ENCODE measurements at places on chromosomes 5 and 9.

DNA sequence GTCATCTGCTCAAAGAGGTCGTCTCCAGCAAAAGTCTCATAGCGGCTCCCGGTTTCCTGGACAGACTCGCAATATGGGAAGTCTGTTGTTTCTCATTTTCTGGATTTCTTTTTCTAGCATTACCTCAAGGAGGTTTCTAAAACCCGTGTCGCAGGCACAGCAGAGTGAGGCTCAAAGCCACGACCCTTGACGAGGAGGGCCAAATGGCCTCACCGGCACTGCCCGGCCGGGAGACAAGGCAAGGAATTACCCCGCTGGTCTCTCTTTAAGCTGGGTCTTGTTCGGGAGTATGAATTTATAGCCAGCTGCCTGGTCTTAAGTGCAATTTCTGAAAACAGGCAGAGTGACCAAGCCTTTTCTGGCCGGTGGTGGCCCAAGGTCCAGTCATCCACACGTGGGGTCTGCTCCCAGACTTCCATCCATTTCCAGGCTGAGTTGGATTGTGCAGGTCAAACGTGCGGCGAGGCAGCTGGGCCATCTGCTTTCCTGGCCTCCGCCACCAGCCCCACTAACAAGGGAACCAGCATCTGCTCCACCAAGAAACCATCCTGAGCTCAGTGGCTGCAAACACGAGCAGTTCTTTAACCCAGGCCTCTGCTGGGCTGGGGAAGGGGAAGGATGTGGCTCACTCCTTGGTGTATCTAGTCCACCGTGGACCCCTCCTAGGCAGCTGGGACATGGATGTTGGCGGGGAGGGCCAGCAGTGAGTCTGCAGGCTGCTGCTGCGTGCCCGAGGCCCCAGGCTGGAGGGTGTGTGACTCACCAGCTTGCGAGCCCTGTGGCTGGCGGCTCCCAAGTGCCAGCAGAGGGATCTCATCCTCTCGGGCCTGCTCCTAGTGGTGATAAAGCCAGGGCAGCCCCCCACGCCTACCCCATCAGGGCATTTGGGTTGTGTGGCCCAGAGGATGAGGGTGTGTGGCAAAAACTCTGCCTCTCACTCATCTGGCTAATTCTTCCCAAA is 55.6 kb upstream of the COL5A1 start:
- no peak for DNase-seq

DNA sequence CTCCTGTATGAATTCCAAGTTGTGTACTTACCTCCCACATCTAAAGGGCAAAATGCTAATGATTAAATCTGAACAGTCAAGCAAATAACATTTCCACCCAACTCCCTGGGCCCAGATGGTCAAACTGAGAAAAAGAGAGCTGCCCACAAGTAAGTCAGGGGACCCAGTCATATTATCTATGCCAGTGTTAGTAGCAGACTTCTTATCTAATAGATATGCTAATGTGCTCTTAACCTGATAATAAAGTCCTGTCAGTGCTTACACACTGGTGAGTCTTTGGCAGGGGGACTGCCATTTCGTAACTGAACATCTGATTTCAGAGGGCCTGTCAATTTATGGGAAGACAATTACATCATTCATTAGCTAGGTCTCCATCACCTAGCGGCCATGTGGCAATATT is 292.3 kb upstream of the WWC1 start:
- DNase-seq, result no peak

DNA sequence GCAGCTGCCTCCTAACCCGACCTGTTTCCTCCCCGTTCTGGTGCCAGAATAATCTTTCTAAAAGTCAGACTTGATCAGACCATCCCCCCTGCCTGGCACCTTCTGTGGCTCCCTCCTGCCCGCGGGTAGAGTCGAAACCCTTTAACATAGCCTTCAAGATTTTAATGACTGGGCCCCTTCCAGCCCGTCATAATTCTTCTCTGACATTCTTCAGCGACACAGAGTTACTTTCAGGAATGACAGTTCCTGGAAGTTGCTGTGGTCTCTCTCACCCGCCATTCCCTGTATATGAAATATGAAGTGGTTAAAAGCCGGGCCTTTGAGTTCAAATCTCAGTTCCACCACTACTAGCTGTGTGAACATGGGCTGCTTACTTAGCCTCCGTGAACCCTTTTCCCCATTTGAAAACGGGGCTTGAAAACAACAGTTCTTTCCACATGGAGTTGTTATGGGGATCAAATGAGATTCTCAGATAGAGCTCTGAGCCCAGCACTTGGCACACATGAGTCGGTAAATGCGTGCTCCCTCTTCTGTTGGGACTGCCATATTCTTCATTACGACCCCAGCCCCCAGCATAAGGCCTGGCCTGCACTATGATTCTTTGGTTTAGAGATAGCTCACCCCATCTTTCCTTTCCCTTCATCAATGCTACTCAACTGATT is 737 bp downstream of the NANS start:
- no peak for DNase-seq

DNA sequence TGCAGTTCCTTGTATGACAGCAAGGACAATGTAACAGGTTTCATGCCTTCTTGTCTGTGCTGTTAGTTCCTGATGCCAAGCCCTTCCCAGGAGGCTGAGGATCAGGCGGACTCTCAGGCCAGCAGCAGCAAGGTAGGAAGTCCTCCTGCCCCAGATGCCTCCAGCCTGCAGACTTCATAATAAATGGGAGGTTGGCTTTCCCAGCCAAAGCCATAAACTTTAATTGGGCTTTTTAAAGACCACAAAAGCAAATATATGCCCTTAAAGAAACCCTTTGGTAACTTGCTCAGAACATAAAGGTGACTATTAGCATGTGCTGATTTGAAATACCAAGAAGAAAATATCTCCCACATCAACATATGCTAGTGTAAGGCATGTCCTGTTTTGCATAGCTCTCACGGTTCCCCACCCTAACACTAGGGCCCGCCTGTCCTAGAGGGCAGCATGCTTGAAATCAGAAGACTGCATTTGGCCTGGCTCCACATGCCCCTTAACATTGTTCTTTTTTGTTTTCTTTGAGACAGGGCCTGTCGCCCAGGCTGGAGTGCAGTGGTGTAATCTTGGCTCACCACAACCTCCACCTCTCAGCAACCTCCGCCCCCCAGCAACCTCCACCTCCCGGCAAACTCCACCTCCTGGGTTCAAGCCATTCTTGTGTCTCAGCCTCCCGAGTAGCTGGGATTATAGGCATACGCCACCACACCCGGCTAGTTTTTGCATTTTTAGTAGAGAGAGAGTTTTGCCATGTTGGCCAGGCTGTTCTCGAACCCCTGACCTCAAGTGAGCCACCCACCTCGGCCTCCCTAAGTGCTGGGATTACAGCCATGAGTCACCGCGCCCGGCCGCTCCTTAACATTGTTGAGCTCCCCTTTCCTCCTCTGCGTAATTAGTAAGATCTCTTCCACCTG is 44.6 kb upstream of the FCN1 start:
- no peak for DNase-seq

DNA sequence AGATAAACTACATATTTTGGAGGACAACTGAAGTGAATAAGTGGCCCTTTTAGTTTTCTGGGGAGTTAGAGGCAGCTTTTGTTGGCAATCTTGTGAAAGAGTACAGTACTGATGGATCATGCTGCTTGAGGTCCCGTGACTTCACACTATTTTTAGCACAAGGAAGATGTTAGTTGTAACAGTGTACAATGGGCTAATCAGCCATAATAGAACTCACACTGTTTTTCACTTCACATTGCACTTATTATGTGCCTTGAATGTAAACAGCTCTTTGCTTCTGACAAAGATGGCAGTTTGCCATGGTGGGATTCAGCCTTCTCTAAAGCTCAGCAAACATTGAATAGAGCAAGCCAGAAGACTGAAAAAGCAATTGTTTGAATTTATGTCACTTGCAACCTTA is 176.7 kb upstream of the ZNF608 start:
- no peak for DNase-seq

GRCh38 chr9:97673922-97674321 is 23.2 kb downstream of the XPA start:
- no peak for DNase-seq

DNA sequence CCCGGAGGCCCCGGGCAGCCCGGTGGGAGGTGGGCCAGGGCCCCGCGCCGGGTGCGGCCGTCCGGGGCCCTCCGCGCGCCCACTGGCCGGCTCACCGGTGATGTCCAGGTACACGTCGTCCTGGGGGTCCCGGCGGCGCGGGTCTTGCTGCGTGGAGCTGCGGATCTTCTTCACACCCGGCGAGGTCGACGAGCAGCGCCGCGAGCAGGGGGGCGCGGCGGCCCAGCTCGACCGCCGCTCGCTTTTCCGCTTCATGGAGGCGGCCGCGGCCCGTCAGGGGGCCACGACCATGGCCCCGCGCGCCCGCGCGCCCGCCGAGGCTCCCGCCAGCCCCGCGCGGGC is 548 bp downstream of the CDC14B start:
- DNase-seq, result no peak

GRCh38 chr9:136220017-136220729 is 15.2 kb upstream of the LHX3 start:
- DNase-seq, result no peak

DNA sequence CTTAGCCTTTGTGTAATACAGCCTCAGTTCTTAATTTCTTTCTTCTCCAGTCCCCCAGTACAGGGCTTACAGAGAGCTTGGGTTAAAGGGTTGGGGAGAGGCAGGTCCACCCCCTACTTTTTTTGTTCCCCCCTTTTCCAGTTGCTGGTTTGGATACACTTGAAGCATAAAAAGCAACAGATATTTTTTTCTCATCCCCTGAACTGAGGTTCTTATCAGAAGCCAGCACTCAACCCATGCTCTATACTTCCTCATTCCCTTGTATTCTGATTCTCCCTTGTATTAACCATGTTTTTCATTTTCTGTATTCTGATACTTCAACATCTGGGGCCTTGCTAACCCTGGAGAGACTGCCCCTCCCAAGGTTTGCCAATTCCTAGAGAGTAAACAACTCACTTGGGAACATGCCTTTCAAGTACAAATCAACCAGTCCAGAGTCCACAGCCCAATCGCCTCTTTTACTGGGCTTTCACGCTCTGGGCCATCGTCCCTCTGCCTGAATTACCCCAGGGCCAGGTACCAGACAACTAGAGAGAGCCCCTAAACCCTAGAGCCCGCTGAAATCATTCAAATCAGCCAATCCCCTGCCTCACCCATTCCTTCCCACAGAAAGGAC is 333.4 kb upstream of the PUM3 start:
- no peak for DNase-seq

DNA sequence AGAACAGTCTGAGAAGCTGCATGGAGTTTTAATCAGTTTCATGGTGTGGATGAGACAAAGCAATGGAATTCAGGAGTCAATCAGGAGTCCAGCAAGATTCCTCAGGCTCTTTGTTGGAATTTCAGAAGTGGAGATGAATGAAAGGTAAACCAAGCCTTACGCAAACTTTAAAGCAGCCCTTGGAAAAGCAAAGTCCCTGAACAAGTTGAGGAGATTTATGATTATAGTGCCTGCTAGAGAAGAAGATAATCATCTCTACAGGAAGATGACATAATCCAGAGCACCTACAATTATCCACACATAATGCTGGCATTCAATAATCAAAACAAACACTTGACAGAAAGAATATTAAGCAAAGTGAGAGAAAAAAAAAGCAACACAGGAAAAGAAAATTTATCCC is 1380.1 kb upstream of the NUDT12 start:
- no peak for DNase-seq

DNA sequence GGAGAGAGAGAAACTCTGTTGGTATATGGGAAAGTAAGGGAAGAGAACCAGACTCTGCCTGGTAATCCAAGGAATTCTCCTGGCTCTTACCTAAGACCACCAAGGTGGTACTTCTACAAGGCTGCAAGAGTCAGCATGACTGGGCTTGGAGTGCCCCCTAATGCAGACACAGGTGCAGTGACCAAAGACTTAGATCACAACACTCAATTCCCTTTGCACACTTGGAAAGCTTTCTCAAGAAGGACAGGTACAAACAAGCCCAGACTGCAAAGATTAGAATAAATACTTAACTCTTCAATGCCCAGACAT is 25.2 kb downstream of the UGT3A2 start:
- no peak for DNase-seq

DNA sequence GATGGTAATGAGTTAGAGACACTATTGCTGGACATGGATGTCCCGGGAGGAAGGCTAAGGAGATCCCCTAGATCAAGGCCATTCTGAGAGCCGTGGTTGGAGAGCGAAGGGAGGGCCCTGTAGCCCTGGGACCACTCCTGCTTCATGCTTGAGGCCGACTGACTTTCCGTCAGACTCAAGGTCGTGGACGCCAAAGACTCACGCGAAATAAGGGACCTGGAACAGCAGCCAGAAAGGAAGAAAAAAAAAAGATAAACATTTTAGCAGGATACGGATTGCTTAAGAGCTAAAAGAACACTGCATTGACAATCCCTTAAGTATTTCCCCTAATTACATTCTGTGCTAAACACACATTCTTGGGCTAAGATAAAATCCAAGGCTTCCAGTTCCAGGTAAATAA is 181.2 kb downstream of the GLIS3 start:
- no peak for DNase-seq

GRCh38 chr9:124291801-124292396 is 34.1 kb downstream of the NEK6 start:
- DNase-seq, result peak; percentile 17

DNA sequence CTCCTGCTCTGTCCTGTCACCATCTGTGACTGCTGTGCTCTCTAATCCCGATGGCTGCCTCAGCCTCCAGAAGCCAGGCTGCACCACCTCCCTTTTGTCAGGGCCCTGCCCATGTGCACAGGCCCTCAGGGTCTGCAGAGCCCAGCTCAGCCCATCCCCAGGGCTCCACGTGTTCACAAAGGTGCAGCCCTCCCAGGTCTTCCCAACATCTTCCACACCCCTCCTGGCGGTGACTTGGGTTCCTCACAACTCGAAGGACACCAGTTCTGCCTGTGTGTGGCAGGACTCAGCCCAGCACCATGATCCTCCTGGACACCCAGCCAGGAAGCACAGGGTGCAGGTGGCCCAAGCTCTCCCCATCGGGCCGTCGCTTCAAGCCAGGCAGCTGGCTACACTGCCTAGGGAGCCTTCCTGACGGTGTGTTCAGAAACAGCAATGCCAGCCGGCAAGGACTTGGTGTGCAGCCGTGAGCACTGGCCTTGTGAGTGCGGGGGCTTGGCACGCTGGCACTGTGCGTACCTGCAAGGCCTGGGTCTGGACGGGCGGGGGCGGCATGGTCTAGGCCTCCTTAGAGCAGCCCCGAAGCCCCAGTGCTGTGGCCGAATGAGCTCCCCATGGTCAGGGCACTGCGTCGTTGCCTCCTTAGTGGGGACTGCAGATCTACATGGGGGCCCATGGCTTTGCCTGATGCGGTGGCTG is 96.1 kb downstream of the MRPL36 start:
- no peak for DNase-seq

GRCh38 chr9:133255371-133256135 is 19.4 kb downstream of the ABO start:
- no peak for DNase-seq

- DNase-seq, result no peak
These were observed 144.9 kb upstream of the DMRT1 start for GRCh38 chr9:696332-697323.
